ENCODE measurements at places on chromosomes 5 and 9.

DNA sequence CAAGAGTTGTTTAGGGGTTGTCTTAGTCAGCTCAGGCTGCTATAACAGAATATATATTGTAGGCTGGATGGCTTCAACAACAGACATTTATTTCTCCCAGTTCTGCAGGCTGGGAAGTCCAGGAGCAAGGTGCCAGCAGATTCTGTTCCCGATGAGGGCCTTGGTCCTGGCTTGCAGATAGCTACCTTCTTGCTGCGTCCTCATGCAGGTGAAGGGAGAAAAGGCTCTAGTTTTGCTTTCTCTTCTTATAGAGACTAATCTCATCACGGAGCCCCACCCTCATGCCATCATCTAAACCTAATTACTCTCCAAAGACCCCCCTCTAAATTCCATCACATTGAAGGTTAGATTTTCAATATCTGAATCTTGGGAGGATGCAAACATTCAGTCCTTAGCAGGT is 246.0 kb upstream of the ANKRD55 start:
- DNase-seq: no peak

DNA sequence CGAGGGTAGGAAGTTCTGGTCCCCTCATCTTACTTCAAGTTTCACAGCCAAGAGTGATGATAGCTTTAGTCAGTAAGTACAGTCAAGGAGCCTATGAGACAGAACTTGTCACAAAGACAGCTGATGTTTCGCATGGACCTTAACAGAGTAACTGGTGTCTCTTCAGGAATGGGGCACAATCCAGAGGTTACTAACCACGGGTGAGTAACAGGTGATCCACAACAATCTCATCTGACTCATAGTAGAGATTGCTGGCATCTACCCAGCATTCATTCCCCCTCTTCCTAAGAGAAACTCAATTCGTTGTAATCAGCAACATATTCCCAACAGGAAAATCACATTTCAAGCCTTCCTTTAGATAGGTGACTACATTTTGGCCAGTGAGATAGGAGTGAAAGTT is 126.7 kb downstream of the SNX18 start:
- DNase-seq: no peak

DNA sequence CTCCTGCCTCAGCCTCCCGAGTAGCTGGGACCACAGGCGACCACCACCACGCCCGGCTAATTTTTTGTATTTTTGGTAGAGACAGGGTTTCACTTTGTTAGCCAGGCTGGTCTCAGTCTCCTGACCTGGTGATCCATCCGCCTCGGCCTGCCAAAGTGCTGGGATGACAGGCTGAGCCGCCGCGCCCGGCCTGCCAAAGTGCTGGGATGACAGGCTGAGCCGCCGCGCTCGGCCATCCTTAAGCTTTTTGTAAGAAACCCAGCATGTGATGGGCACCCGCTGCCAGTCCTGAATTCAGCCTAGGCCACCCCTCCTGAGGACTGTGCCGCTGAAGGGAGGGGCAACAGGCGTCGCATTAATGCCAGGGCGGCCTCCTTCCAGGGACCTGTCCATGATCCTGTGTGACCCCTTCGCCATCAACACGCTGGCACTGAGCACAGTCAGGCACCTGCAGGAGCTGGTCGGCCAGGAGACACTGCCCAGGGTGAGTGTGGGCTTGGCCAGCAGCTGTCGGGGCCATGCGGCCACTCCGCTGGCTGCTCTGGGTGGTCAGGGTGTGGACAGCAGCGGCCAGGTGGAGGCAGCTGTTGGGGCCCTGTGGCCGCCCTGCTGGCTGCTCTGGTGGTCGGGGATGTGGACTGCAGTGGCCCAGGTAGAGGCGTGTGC is 10.5 kb downstream of the NELFB start:
- no peak for DNase-seq

GRCh38 chr5:141694479-141694878 is 12.4 kb upstream of the ARAP3 start:
- no peak for DNase-seq

GRCh38 chr9:137614631-137615386 is 4.0 kb upstream of the EHMT1 start:
- DNase-seq: no peak

DNA sequence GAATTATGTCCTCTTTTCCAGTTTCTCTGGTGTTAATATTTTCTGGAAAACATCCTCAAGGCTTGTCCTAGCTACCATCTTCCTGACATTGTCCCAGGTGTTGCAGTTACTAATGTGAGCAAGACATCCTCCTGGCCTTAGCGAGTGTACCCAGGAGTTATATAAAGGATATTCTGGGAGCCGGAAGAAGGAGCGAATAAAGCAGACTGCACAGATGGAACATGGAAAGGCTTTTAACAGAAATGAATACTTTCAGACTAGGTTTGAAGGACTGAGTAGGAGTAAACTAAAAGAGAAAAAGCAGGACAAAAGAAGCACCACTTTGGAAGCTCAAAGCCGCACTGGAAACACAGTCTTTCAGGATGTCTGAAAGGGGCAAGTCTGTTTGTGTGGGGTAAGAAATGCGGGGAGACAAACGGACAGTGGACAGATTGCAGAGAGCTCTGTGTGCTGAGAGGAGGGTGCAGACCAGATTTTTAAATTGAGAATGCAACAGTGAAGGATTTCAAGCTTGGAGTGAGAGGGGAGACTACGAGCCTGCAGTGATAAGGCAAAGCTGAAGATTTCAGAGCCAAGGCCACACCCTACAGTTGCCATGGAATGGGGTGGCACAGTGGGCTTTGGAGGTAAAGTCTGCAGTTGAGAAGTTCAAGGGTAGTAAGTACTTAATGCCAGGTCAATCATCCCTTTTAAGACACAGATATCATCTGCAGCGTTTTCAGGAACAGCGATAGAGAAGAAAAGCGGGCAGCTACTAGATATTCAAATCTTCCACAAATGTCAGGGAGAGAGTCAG is 94.1 kb upstream of the TAF11L2 start:
- no peak for DNase-seq

GRCh38 chr5:163079618-163080017 is 357.8 kb upstream of the CCNG1 start:
- no peak for DNase-seq

DNA sequence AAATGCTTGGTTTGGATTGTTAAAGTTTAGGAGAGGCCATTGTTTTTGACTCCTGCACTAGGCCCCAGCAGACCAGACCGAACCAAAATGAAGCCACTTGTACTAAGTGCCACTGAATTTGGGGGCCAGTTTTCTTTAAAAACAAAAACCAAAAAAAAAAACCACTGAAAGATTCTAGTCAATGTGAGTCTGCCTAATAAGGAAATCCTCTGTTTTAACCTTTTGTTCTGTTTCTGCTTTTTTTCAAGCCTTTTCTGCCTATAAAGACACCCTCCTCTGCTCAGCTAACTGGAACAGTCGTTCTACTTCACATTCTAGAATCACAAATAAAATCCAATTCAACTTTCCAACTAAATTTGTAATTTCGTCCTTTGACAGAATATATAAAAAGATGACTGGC is 64.9 kb downstream of the SERINC5 start:
- DNase-seq: no peak

Data from 8988T (cell line).